Fibroblast of gingiva (primary cell): ENCODE measurements at places on chromosomes 3 and 15.

DNA sequence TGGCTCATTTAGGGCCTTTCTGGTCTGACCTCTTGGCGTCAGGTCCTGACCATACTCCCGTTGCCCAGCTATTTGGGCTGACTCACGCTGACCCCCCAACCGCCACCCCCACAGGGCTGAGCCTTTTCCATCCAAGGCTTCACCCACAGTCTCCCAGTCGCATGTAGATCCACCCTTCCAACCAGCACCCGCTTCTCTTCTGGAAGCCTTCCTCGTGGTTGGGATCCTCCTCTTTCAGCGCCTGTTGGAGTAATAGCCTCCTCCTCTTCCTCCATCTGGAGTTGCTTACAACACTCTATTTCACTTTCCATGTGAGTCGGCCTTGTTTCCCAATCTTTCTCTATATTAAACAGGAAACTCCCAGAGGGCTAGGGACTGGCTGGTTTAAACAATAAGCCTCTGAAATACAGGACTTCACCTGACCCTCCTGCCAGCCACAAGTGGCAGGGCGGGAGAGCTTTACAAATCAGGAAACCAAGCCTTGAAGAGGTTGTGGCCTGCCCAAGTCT is 2.1 kb upstream of the ALAS1 start:
- DNase-seq: peak; percentile 80

- DNase-seq: no peak
Measured at GRCh38 chr3:184572633-184573270, 11.2 kb downstream of the EPHB3 start.

DNA sequence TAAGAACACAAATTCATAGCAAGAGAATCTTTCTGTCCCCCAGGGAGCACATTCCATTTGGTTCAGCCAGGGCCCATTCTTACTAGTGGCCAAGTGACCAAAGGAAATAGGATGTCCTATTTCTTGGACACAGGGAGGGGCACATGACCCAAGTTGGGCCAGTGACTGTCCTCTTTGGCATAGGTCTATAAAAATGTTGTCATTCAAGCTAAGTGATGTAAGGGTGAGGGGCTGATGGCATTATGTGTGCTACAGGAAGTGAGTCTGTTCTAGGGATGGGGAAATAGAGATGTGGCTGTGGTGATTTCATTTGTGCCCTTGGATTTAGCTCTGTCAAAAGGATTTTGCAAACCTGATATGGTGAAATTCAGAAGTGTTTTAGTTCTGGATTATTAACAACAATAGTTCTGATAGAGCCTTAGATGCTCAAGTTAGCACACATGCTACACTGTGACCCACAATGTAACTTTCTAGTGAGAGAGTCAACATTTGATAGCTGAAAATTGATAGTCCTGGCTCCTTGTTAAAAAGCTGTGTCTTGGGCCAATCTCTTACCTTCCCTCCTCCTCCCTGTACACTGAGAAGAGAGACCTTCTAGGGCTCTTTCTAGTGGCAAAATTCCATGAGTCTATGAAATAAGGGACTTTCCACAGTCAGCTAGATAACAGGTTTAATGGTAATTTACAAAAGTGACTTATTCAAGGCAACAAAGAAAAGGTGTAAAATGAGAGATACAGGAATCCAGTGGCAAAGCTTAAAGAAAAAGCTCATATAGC is 117.2 kb downstream of the THRB start:
- DNase-seq: peak; percentile 35

- DNase-seq: no peak
Measured at GRCh38 chr3:117305681-117306080, 596.1 kb downstream of the TUSC7 start.

DNA sequence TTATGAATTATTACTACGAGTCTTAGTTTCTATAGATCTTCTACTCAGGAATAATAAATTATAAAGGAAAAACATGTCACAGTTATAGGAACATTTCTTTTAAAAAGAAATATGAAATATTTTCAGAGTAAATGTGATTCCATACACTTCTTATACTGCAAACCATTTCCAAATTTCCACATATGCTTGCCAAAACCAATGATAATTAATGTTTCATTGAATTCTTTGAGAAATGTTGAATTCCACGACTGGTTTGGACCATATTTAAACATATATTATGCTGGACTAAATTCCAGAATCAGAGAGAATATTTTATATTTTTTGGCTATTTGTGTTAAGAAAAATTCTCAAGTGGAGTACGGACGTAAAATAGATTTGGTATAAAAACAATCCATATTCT is 144.6 kb downstream of the EPHA3 start:
- no peak for DNase-seq

DNA sequence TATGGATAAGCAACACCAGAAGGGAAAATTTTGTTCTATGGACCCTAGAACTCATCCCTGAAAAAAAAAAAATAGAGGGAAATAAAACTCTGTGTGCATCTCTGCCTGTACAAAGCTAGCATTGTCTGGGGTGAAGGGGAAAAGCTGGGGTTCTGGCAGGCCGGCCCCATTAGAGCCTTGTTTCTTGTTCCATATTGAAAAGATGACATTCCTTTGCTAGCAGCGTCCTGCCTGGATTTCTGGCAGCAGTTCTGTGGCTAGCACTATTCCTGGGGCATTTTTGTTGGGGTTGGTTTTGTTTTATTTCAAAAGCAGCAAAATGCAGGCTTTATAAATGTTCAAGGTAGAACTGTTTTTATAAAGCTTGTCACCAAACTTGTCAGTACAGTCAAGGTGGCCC is 45.2 kb downstream of the RARB start:
- DNase-seq: no peak

DNA sequence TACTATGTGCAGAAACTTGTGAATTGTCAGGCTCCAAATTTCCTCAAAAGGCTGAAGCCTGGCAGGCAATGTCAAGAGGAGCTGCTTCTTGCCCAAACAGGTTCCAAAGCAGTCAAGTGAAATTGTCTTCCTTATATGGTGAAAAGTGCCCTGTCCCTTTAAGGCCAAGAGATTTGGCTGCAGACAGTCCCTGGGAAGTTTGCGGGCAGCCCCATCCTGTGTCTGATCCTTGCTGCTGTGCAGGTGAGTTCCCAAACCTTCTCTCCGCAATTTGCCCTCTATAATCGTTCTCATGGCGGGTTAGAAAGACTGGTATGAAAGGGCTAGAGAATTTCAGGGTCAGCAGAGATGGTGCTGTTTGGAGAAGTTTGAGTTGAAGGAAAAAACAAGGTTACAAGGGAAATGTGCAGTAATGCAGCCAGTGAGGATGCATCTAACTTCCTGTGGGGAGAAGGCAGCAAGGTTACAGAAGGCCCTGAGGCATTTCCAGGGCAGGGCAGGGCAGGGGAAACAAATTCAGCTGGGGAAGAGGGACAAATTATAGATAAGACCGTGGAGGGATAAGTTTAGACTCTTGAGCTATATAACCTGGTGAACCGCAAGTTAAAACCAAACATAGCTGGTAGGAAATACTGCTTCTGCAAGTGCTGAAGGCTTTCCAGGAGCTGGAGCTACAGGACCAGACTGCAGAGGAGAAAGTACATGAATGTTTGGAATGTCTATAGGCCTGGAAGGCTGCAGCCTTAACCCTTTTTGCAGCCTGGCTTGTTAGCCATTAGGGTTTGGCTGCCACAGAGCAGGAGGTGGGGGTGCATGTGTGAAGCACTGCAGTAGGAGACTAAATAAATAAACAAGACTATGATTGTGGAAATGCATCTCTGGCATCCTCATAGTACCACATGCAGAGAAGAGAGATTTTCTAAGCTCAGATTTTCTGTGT is 256.2 kb upstream of the IL12A start:
- peak; percentile 94 for DNase-seq

GRCh38 chr15:60391722-60392315 is 6.0 kb downstream of the ANXA2 start:
- no peak for DNase-seq

DNA sequence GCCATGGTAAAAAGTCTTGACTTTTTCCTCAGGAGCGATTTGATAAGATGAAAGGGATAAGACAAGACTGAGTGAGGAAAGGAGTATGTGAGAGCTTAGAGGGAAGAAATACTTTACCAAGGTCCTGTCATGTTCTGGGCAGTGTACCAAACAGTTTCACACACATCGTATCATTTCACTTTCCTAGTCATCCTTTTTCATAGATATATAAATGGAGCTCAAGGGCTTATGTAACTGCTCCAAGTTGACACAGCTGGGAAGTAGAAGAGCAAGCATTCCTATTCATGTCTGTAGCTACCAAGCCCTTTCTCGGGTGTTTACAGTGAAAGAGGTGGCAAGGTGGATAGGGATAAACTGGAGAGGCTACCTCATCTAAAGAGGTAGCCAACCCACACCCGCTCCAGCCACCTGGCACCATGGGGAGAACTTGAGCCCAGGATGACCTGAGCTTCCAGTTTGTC is 57.4 kb downstream of the MRPS25 start:
- DNase-seq: peak; percentile 85

DNA sequence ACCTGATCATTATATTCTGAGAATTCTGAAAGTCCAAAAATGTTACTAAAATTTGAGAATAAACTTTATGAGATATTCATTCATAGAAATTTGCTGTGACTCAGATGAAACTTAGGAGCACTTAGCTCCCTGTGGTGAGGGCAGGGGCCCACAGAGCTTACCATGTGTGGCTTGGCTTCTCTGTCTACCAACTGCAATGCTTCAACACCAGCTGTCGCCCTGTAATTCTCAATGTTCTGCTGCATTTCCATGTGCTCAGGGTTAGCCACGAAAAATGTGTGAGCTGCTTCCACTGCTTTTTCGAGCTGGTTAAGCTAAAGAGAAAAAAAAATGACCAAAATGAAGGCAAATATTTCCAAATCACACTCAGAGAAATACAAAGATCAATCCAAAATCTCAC is 125.6 kb downstream of the P3H2 start:
- DNase-seq: no peak
